ENCODE measurements at places on chromosomes 5 and 9.

GRCh38 chr5:36706662-36707061 lies 100.3 kb downstream of the SLC1A3 start:
- DNase-seq: no peak

- no peak for DNase-seq
Measured at GRCh38 chr5:56291079-56291643, 58.0 kb upstream of the ANKRD55 start.

DNA sequence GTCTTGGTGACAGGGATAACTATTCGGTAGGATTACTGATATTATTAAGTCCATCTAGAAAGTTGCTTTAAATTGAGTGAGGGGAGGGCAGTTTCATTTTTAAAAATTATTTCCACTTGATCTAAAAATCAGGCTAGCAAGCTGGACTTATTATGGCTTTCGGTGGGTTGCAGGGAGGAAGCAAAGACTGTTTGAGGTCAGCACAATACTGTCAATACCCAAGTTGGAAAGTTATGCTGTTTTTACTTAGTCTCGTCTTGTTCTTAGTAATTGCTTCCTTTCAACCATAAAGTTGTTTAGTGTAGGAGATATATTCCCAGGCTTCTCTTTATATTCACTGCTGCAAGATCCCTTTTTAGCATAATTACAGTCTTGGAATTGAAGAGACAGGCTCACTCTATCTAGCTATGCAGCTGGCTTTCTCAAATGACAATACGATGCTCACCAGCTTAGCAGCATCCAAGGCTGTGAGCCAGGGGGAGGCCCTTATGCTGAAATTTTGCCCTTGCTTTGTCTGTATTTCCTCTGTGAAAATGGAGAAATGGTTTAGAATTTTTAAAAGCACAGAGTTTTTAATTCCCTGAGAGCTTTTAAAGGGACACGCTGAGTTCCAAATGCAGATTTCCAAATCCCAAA lies 68.2 kb upstream of the APC start:
- no peak for DNase-seq

GRCh38 chr9:92122800-92123199 lies 7.6 kb upstream of the SPTLC1 start:
- DNase-seq: no peak
